ENCODE measurements at places on chromosomes 11 and 22.

- DNase-seq = no peak
Observed at GRCh38 chr11:121206810-121207209, 85.8 kb upstream of the SC5D start.

GRCh38 chr22:46758121-46758520, 4.3 kb upstream of the TBC1D22A start:
- DNase-seq = no peak

GRCh38 chr11:70566768-70567530, 168.6 kb downstream of the CTTN start:
- DNase-seq = no peak

DNA sequence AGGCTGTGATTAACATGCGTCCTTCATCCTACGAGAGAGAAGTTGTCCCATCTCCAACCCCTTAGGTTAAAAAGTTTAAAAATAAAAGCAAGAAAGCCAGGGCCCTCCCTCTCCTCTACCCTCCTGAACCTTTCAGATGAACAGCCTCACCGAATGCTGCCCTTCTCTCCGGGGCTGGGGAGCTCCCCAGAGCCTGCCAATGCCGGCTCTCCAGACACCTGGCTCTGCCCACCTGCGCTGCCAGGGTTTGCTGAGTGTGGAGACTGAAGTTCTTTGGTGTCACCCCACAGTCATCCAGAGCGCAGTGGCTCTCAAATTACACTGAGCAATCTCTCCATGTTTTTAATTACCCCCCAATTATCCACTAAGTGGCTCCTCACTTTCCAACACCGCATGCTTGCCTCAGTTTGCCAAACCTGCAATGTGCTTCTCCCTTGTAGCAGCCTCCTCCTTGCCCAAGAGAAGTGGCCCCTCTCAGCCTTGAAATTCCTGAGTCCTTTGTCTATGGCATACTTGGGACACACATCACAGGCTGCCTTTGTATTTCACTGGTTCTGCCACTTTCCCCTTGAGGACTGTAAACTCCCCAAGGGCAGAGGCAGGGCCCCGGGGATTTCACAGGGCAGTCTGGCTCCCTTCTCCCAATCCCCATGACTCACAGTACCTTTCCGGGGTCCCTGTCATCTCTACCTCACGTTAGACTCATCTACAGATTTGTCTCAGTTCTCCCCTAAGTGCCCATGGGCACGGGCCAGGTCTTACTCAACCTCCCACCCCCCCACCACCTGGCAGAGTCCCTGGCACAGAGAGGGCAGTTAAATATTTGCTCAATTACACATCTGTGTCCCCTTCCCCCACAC, 2.0 kb downstream of the MYH9 start:
- peak; percentile 60 for DNase-seq

DNA sequence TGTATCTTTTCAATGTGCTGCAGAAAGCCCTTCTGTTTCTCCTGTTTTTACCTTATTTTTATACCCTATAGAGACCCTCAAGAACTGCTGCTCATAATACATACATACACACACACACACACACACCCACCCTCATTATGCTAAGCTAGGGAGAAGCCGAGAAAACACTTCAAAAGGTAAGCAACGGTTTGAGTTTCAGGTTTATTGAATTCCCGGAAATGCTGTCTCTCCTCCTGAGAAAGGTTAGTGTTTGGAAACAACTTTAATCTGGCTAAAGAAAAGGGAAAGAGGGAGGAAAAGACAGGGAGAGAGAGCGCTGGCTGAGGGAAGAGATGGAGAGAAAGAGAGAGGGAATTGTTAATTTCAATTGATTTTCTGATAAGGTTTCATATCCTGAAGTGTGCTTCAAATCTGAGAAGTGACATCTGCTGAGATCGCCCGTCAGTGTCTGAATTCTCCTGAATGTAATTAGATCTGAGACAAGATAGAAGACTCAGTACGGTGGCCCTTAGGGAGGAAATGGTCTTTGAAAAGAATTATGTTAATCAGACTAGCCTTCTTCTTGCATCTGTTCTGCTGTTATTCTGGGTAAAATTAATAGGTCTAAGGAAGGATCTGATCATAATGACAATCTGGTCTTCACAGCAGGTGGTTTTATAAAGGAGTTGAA, 169.1 kb downstream of the NXPE2 start:
- no peak for DNase-seq

- DNase-seq = no peak
Observed at GRCh38 chr11:47857485-47857884, 9.3 kb upstream of the NUP160 start.

DNA sequence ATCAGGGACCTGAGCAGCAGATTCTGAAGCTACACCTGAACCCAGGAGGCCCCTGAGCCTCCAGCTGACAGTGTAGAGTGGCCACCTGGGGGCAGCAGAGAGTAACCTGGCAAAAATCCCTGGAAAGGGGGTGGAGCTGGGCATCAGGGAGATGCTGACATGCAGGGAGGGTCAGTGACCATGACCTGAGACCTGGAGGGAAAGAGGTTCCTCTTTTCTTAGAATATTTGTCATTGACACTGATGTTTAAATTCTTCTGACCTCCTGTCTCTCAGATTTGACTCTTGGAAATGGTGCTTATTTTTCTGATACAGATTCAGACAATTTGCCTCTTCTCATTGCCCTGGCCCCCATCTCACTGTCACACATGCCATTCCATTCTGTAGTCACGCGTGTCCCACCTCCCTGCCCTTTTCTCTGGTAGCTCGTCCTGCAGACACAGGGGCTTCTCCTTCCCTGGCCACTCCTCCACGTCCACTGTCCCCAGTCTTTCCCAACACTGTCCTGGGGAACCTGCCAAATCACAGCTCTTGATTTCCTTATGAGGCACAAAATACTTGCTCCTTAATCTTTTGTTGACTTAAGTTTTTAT, 117.2 kb upstream of the IGLL5 start:
- DNase-seq = peak; percentile 50

DNA sequence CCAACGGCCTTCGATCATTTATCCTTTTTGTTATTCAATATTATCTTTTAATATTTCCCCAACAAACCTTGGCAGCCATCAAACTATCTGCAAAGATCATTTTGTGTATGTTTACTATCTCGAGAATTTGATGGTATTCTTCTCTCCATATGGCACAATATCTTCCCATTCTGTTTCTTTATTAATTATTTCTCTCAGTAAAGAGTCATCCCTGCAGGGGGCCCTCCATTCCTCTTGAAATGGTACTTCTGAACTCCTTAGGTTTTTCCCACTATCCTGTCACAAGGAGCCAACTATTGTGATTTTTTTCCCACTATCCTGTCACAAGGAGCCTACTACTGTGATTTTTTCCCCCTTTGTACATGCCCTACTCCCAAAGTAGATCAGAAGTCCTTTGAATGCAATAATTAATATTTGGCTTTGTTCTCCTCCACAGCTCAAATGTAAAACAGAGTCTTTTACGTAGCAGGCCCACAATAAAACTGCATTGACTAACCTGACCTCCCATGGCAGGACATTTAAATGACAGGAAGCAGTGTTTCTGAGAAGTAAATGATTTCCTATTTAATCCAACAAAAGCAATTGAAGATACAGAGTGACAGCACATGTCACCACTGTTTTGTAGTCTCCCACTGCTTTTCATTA, 43.3 kb downstream of the PDGFD start:
- DNase-seq = no peak

DNA sequence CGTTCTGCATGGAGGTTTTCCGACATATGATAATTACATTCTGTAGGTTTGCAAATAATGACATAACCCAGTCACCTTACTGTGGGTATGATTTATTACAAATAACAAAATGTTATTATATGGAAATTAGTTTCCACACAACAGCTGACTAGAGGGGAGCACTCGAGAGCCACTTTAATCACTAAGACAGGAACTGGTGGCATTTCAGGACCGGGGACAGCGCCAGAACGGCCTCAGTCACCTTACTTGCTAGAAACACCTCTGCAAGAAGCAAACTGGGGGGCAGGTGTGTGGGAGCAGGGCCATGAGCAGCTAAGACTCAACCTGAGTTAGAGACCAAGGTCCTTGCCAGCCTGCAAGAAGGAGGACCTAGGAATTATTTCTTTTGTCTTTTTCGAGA, 199.9 kb downstream of the DSCAML1 start:
- DNase-seq = peak; percentile 3

DNA sequence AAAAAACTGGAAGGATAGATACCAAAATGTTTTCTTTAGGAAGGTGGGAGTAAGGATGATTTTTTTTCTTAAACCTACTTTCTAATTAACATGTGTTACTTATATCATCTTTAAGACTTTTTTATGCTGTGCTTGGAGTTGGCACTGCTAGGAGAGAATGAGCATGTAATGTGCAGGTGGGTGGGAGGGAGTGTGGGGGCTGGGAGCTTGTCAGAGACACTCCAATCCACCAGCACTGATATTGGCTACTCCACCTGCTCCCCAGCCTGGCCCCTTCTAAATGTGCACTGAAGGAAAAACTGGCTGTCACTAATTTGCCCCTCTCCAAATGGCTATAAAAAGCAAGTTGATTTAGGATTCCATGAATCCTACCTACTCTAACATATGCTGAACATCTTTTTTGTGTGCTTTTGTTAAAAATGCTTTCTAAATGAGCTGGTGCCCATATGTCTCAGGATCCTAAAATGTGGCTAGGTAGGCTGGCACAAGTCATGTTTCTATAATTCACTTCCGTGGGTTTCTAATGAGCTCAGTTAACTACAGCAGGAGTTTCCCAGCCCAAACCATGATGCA, 44.3 kb upstream of the BMAL1 start:
- DNase-seq = no peak

- DNase-seq = peak; percentile 14
Observed at GRCh38 chr22:20741634-20742581, 32.0 kb upstream of the SERPIND1 start.

GRCh38 chr11:35812828-35813227, 131.0 kb upstream of the LDLRAD3 start:
- DNase-seq = no peak

GRCh38 chr11:128686745-128687177, 7.1 kb upstream of the FLI1 start:
- DNase-seq = no peak

GRCh38 chr11:57643802-57644201, 5.9 kb downstream of the YPEL4 start:
- no peak for DNase-seq

GRCh38 chr11:56214537-56214936, 19.5 kb downstream of the OR5T2 start:
- DNase-seq = no peak

DNA sequence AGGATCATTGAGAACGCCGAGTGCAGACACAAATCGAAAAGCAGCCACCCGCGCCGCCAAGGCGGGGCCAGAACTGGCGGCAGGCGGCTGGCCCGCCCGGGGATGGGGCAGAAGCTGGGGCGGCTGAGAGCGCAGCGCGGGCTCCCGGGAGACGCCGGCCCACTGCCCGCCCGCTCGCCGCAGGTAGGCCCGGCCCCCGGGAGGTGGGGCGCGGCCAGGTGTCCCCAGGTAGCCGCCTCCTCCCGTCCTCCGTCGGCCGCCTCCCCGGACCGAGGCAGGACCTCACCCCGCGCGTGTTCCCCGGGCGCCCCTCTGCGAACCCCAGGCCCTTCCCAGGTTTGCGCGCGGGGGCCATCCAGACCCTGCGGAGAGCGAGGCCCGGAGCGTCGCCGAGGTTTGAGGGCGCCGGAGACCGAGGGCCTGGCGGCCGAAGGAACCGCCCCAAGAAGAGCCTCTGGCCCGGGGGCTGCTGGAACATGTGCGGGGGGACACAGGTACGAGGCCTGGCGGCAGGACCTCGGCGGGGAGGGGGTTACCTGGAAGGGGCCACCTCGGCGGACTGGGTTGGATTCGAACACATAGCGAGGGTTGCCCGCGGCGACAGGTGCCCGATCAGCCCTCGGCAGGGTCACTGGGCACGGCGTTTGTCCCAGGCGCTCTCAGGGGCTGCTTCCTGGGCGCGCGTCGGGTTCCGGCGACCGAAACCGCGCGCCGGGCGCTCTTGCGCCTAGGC, at the start of gene PRRG4:
Gene PRRG4, plus strand, starts transcription at position 248 of the 733 bp plus-strand sequence. CDS start 603 bp downstream, outside the sequence.
- peak; percentile 1 for DNase-seq

DNA sequence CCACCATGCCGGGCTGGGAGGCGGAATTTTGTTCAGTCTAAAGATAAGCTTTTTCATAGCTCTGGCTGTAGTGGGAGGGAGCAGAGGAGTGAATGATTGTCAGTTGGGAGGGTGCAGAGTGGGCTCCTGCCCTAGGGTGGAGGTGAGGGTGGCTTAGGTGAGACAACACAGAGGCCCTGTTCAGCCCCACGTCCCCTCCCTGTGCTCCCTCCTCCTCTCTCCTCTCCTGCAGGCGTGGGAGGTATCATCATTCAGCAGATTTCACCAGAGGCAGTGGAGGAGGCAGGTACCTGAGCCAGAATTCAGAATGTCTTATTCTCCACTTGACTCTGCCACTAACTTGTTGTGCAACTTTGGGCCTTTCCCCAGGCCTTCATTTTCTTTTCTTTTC, 1.7 kb upstream of the THRSP start:
- DNase-seq = no peak

DNA sequence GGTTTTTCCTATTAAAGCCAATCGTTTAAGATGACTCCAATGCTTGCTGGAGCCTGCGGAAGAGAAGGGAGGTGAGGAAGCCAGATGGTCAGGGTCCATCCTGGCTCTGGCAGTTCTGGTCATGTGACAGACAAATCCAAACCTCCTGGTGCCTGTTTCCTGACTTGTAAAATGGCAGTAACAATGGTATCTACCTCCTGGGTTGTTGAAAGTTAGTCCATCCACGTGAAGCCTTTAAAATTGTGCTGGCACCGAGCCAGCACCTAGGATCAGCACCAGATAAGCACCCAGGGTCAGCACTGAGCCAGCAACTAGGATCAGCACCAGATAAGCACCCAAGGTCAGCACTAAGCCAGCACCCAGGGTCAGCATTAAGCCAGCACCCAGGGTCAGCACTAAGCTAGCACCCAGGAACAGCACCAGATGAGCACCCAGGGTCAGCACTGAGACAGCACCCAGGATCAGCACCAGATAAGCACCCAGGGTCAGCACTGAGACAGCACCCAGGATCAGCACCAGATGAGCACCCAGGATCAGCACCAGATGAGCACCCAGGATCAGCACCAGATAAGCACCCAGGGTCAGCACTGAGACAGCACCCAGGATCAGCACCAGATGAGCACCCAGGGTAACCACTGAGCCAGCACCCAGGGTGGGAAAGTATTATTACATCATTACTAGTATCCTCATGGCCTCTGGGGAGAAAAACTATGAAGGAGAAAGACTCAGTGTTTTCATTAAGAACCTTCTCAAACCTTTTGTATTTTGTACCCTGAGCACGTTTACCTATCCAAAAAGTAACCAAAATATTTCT, 17.2 kb downstream of the KIAA0930 start:
- no peak for DNase-seq

- no peak for DNase-seq
Observed at GRCh38 chr22:29259253-29259899, 8.4 kb downstream of the RHBDD3 start.

DNA sequence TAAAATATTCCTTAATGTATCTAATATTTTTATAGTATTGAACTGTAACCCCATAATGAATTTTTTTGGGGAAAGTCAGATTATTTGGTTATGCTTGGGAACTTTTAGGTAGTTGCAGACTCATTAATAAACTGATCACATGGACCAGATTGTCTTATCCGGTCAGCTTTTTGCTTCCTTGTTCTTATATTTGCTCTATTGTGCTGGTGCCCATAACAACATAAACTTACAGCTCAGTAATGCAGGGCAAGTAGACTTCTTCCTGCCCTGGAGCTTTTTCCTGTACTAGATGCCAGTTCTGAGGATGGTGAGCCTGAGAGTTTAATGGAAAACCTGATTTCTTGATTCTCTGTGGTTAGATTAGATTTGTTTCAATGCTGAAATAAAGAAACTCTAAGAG, 53.2 kb downstream of the MTMR3 start:
- no peak for DNase-seq
